ENCODE measurements at places on chromosomes 12 and 14. TPM values are rescaled to one million over a fixed set of nuclear protein-coding genes. Genes with fewer than 3 reads are reported as not detected.

The SOAT2 gene
- total RNA-seq, result not detected

The AEBP2 gene
- 22.6 TPM for total RNA-seq

The DACT1 gene
- total RNA-seq, result 10.3 TPM

The PIANP gene
- total RNA-seq, result 0.50 TPM

The LRRIQ1 gene
- 0.14 TPM for total RNA-seq

- H3K27me3 ChIP-seq, result no peaks in the 10 kb centered on the region
- no peak for DNase-seq
- no peak overlapping the region for H3K27ac ChIP-seq
- no peak overlapping the region for H3K4me3 ChIP-seq
- no peaks in the 10 kb centered on the region for H3K36me3 ChIP-seq
- H3K4me1 ChIP-seq, result no peaks in the 10 kb centered on the region
Measured at GRCh38 chr12:60752589-60752988, 1156.8 kb downstream of the SLC16A7 start.

- no peak overlapping the region for H3K27ac ChIP-seq
- DNase-seq, result no peak
- no peaks in the 10 kb centered on the region for H3K36me3 ChIP-seq
- H3K4me3 ChIP-seq, result no peak overlapping the region
Measured at GRCh38 chr12:99454539-99455172, 192.9 kb upstream of the GARIN6 start.

DNA sequence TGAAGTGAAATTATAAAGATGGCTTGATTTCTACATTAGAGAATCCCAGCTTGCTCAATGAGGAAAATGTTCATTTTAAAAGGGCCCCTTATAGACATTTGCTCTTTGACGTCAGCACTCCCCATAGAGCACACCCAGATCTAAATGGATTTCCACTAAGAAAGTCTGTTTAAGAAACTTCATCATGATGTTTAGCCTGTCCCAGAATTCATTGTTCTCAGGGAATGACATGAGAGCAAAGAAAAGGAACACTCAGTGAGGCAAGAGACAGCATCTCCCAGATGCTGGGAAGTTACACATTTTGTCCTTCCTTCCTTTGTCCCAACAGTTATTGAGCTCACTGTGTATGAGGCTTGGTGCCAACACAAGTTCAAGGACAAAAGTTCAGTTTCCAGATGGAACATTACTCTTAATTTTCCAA is 4.9 kb downstream of the PHLDA1 start:
- no peak overlapping the region for H3K27ac ChIP-seq
- no peaks in the 10 kb centered on the region for H3K36me3 ChIP-seq
- DNase-seq, result no peak
- peaks cover 4% of the 10 kb centered on the region for H3K4me1 ChIP-seq

GRCh38 chr14:101521473-101521915 is 39.8 kb upstream of the DIO3 start:
- H3K36me3 ChIP-seq, result no peaks in the 10 kb centered on the region
- no peaks in the 10 kb centered on the region for H3K4me1 ChIP-seq
- H3K4me3 ChIP-seq, result no peak overlapping the region

DNA sequence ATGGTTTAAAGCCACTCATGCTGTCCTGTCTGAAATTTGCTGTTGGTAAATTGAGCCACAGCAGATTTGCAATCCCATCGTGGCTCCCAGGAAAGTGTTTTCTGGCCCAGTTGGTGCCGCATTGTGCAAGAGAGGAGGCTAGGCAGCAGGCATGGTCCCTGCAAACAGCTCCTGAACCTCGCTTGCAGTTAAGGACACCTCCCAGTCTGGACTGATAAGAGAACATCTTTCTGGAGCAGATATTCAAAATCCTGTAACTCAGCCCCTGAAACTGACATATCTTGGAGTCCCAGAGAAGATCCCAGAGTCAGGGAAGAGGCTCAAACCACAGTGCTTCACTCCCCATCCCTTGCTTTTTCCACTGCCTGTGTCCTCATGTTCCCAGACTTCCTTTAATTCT is 328.6 kb upstream of the FKBP4 start:
- no peak for DNase-seq
- no peak overlapping the region for H3K27ac ChIP-seq
- H3K36me3 ChIP-seq, result no peaks in the 10 kb centered on the region
- H3K27me3 ChIP-seq, result no peaks in the 10 kb centered on the region
- H3K4me1 ChIP-seq, result no peaks in the 10 kb centered on the region

All from adrenal gland (tissue), 19 donors.